ENCODE measurements at places on chromosomes 4 and X. TPM values are rescaled to one million over a fixed set of nuclear protein-coding genes. Genes with fewer than 3 reads are reported as not detected.

FAAH2 gene
- total RNA-seq: 17.0 TPM

CSAG1 gene
- total RNA-seq: not detected

- H3K4me3 ChIP-seq: no peak overlapping the region
- DNase-seq: peak; percentile 79
- H3K27ac ChIP-seq: no peak overlapping the region
- H3K4me1 ChIP-seq: no peaks in the 10 kb centered on the region
- no peaks in the 10 kb centered on the region for H3K36me3 ChIP-seq
Observed at GRCh38 chrX:119887721-119888425, 7.8 kb upstream of the AKAP14 start.

GRCh38 chrX:134847133-134847532 lies 143.7 kb upstream of the SMIM10 start:
- no peak overlapping the region for H3K27ac ChIP-seq
- H3K4me3 ChIP-seq: no peak overlapping the region
- no peaks in the 10 kb centered on the region for H3K27me3 ChIP-seq
- no peaks in the 10 kb centered on the region for H3K4me1 ChIP-seq
- no peak for DNase-seq

- H3K27me3 ChIP-seq: no peaks in the 10 kb centered on the region
- H3K36me3 ChIP-seq: no peaks in the 10 kb centered on the region
- no peak for DNase-seq
- H3K4me3 ChIP-seq: no peak overlapping the region
- H3K27ac ChIP-seq: no peak overlapping the region
Observed at GRCh38 chr4:1624519-1624910, 59.6 kb downstream of the FAM53A start.

- H3K27ac ChIP-seq: peak overlapping the region; percentile 65
- no peaks in the 10 kb centered on the region for H3K36me3 ChIP-seq
- no peaks in the 10 kb centered on the region for H3K4me1 ChIP-seq
- no peak overlapping the region for H3K4me3 ChIP-seq
Observed at GRCh38 chrX:17403189-17403691, 28.2 kb downstream of the NHS start.

DNA sequence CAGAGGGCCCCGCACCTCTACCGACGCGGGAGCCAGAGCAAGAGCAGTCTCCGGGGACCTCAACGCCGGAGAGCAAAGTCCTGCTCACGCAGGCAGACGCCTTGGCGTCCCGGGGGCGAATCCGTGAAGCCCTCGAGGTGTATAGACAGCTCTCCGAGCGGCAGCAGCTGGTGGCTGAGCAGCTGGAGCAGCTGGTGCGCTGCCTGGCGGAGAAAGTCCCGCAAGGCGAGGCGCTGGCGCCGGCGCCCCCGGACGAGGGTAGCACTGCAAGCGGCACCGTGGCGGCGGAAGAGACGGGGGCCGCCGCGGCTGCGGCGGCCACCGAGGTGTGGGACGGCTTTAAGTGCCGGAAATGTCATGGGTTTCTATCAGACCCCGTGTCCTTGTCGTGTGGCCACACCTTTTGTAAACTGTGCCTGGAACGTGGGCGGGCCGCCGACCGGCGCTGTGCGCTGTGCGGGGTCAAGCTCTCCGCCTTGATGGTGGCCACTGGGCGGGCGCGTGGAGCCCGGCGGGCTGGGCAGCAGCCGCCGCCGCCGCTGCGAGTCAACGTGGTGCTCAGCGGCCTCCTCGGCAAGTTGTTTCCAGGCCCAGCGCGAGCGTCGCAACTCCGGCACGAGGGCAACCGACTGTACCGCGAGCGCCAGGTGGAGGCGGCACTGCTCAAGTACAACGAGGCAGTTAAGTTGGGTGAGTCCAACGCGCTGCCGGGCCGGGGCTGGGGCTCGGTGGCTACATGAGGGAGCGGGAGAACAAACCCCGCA lies 672 bp downstream of the LONRF3 start:
- peak; percentile 84 for DNase-seq
- no peaks in the 10 kb centered on the region for H3K36me3 ChIP-seq
- peak overlapping the region; percentile 76 for H3K27ac ChIP-seq
- peaks cover 14% of the 10 kb centered on the region for H3K27me3 ChIP-seq
- peak overlapping the region; percentile 67 for H3K4me3 ChIP-seq
- no peaks in the 10 kb centered on the region for H3K4me1 ChIP-seq

GRCh38 chr4:87932718-87933141 lies 42.8 kb upstream of the SPP1 start:
- no peak for DNase-seq
- H3K27me3 ChIP-seq: no peaks in the 10 kb centered on the region
- no peaks in the 10 kb centered on the region for H3K36me3 ChIP-seq
- no peaks in the 10 kb centered on the region for H3K4me1 ChIP-seq

- H3K4me1 ChIP-seq: no peaks in the 10 kb centered on the region
- DNase-seq: no peak
- no peak overlapping the region for H3K4me3 ChIP-seq
Observed at GRCh38 chr4:107248571-107248970, 212.5 kb upstream of the DKK2 start.

- H3K27ac ChIP-seq: no peak overlapping the region
- H3K36me3 ChIP-seq: no peaks in the 10 kb centered on the region
- no peaks in the 10 kb centered on the region for H3K4me1 ChIP-seq
- H3K27me3 ChIP-seq: no peaks in the 10 kb centered on the region
Observed at GRCh38 chr4:58760737-58761136, 1650.6 kb upstream of the IGFBP7 start.

Data from kidney (tissue), 22 donors.